ENCODE measurements at places on chromosomes 5 and 9. TPM values are rescaled to one million over a fixed set of nuclear protein-coding genes. Genes with fewer than 3 reads are reported as not detected.

The IFNA17 gene
- total RNA-seq: not detected

The HRCT1 gene
- 0.18 TPM for total RNA-seq

The PURA gene
- total RNA-seq: 4.9 TPM

The ARL14EPL gene
- 0.10 TPM for total RNA-seq

The CNTNAP3B gene
- 10.3 TPM for total RNA-seq

The THBS4 gene
- 0.22 TPM for total RNA-seq

The TAF11L7 gene
- not detected for total RNA-seq

The TRPM6 gene
- 2.5 TPM for total RNA-seq

The FOXD4 gene
- total RNA-seq: 0.34 TPM

The HAPLN1 gene
- total RNA-seq: not detected

Data from A549 treated with dexamethasone at 1 μM for 4 hours (cell line).